Foreskin melanocyte (primary cell): ENCODE measurements at places on chromosomes 6 and 20.

DNA sequence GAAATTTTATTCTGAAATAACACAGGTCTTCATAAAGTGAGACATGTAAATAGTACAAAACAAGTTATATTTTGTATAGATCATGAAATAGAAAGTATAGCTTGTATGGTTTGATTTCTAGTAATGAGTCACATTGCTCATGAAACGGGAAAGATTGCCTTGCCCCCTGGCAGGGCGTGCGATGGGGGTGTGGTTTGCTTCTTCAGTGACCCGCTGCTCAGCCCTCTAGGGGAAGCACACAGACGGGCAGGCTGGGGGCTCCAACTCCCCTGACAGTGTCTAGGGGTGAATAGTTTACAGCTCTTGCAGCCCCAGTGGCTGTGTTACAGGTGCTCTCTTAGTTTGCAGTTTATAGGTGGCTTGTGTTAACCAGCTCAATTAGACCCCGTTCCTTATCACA, 170.5 kb upstream of the RGS17 start:
- no peak for DNase-seq

DNA sequence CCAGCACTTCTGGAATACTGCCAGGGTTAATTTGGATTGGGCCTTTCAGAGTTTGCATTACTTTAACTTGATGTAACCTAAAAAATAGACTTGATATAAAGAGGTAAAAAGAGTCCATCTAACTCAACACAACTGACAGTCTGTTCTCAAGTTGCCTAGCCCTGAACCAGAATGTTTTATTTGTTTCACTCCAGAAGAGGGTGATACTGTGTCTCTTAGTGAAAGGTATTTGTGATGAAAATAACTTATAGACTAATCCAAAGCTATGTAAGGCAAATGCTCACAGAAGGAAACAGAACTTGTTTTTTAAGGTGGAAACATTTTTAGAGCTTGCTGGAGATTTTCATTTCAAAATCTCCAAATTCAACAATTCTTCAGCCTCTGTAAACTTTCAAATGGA, 469.1 kb upstream of the RUNX2 start:
- DNase-seq = peak; percentile 52

GRCh38 chr20:18901980-18902737, 88.6 kb downstream of the SCP2D1 start:
- DNase-seq = no peak

- no peak for DNase-seq
Observed at GRCh38 chr6:165883851-165884640, 221.0 kb upstream of the PDE10A start.

DNA sequence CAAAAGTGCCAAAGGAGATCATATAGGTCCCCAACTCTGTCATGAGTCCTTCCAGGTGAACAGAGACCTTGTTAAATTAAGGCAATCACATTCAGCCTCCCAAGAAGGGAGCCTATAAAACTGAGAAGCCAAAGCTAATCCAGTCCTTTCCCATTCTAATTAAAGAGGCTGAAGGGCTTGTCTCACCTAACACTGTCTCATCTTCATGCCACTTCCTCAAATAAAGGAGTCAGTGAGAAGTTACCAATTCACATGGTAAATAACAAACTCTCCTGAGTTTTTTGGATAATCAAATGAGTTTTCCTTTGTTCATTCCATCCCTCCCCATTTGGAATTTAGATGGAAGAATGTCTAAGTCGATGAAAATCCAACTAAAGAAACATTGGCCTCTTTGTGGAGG, 242.8 kb downstream of the UST start:
- no peak for DNase-seq

- DNase-seq = peak; percentile 5
Observed at GRCh38 chr6:62283796-62284411, 2.1 kb downstream of the KHDRBS2 start.

- no peak for DNase-seq
Observed at GRCh38 chr20:32532246-32532645, 52.9 kb downstream of the NOL4L start.

DNA sequence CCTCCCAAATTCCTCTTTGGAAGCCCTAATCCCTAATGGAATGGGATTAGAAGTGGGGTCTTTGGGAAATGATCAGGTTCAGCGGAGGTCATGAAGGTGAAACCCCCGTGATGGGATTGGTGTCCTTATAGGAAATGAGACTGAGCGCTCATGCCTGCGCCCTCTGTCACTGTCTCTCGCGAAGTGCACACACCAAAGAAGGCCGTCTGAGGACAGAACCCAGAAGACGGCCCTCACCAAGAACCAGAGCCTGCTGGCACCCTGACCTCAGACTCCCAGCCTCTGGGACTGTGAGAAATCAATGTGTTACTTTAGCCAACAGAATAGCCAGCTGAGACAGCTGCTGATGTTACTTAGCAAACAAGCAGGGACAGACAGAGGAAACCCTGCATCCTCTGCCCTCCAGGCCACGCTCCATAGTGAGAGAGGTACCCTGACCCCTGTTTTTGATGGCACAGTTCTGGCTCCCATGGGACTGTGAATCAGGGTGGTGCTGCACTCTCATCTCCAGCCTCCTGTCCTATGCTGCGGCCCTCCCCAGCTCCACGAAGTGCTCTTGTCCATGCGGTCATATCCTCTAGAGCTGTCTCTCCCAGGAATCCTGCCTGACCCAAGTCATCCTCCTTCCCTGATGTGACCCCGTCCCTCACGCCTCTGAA, 369.3 kb downstream of the ZFAND3 start:
- DNase-seq = no peak

GRCh38 chr20:44392776-44393607, 37.5 kb downstream of the HNF4A start:
- DNase-seq = no peak

DNA sequence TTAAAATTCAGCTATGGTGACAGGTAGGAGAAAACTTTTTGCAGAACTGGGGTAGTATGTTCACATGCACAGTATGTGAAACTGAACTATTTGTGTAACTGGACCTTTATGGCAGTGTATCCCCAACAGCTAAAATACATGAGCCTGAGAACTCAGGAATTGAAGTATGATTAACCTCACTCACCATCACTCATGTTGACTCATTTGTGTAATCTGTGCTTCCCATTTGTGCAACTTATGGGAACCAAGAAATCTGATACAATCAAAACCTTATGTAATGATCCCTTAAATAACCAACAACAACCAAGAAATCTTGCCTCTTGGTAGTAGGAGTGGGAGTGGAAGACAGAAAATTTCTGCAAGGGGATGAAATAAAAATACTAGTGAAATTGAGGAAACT, 674.9 kb downstream of the HDGFL1 start:
- no peak for DNase-seq

- no peak for DNase-seq
Observed at GRCh38 chr6:24919056-24919892, 16.5 kb downstream of the RIPOR2 start.
